Forelimb muscle (tissue), 1 donor: ENCODE measurements at places on chromosomes 3 and 15. TPM values are rescaled to one million over a fixed set of nuclear protein-coding genes. Genes with fewer than 3 reads are reported as not detected.
A peak's percentile ranks its signal among the peaks of the same experiment; 100 is the strongest.

GRCh38 chr15:45375836-45376235, 2.5 kb downstream of the GATM start:
- no peak for DNase-seq

- no peak for DNase-seq
Observed at GRCh38 chr3:43371494-43371893, 85.2 kb downstream of the SNRK start.

DNA sequence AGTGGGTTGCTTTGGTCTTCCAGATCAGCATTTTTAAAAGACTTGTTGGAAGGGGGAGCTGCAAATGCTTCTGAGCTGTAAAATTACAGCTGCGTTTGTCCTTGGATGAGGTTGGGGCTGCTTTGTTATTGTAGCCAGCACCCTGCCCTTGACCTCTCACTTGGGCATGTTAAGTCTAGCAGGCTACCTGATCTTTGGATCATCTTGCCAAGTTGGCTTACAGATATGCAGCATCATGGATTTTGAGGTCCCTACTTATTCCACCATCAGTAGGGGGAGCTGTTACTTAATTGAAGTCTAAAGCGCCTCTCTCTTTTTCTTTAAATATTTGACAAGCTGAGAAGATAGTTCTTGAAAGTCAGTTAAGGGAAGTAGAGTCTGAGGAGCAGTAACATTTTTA, 793.0 kb downstream of the MCTP2 start:
- no peak for DNase-seq

DNA sequence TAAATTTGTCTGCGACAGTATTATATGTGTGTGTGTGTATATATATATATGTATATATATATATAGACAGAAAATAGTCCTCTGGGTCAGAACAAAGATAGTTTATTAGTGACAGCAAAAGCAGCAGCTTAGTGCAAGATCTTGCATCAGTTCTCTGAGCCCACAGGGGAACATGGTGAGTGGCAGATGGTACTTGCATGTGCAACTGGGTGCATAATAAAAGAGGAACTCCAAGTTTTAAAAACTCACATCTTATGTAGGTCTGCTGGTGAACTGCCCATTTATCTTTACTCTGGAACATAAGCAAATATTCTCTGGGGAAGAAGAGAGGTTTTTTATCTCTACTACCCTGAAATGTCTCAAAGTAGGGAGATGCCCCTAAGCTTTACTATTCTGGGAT, 276.4 kb downstream of the POLQ start:
- DNase-seq, result no peak

DNA sequence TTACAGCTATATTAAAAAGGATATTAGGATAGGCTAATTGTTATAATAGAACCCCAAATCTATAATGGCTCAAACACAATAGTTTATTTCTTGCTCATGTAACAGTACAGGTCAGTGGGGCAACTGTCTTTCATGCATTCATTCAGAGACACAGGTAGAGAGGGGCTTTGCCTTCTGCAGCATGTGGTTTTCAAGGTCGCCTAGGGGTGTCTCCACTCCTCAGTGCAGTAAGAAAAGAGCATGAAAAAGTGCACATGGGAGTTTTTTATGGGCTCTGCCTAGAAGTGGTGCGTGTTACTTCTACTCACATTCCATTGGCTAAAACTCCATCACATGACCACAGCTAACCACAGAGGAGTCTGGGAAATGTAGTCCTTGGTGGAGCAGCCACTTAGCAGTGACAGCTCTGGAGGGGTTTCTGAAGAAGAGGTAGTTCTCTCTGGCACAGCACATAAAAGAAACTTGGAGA, 1.8 kb downstream of the ZBTB38 start:
- DNase-seq, result peak; percentile 77

GRCh38 chr3:72636969-72637597, 211.2 kb downstream of the SHQ1 start:
- no peak for DNase-seq

GRCh38 chr3:9902372-9903237, at the start of gene IL17RE:
Gene IL17RE (plus strand): TSS chr3:9902848. CDS start chr3:9902933, 85 bp downstream.
- DNase-seq, result no peak

DNA sequence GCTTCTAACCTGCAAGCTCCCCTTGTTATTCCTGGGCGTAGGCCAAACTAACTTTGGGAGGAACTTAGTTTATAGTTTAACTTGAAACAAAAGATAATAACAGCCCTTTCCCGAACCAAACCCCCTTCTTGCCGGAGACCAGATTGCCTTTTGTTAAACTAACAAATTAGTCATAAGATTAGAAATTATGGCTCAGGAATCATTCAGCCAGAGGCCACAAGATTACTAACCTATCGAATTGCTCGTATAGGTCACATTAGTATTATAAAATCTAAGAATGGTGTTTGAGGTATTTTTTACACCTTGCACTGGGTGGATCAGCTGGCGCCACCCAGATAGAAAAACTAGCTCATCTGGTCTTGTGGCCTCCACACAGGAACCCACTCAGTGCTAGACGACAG, 65.3 kb upstream of the RAP2B start:
- no peak for DNase-seq

The ALPK3 gene
- polyA plus RNA-seq, result 92.1 TPM

GRCh38 chr3:27252646-27253045, 116.5 kb downstream of the NEK10 start:
- no peak for DNase-seq

- DNase-seq, result no peak
Observed at GRCh38 chr15:66936109-66936860, 129.1 kb upstream of the SMAD3 start.

DNA sequence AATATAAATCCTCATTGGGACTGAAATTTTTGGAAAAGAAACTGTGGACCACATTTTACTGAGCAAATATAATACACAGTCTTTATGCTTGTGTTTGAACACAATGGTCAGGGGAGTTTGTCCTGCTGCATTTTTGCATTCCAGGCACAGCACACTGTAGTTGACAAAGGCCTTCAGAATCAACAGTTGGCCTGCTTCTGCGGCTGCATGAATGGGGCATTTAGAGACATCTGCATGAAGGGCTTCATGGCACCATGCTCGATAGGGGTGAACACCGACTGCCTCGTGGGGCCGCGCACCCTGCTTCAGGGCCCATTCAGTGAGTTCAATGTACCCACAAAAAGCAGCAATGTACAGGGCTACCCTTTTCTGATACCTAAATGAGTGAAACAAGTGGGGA, 15.4 kb upstream of the COMMD2 start:
- no peak for DNase-seq

The ALDH1A2 gene
- polyA plus RNA-seq, result 9.3 TPM

The MOBP gene
- 0.09 TPM for polyA plus RNA-seq

- DNase-seq, result no peak
Observed at GRCh38 chr3:187044206-187044605, 95.1 kb downstream of the RPL39L start.
